ENCODE measurements at places on chromosomes 5 and 9.
A peak's percentile ranks its signal among the peaks of the same experiment; 100 is the strongest.

DNA sequence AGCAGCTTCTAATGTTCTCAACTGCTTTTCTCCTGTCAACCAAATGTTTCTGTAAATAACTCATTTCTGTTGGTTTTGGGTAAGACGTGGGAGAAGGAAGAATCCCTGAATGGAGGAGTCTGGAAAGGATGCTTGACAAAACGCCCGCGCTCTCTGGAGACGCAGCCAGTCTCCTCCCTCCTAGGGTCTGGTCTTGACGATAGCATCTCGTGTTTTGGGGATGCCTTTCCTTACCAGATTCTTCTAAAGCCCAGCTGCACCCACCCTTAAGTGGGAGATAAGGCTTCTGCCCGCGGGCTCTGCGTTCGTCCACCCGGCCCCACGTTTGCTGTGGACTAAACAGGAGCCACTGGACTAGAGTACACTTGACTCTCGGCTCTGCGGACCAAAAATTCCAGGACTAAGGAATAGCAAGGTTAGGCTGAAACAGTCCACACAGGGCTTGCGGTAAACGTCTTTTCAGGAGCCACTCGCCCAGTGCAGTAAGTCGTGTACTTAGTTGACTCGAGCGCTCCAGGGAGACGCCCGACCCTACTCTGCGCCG, 491 bp upstream of the CTSL start:
- no peak for DNase-seq

DNA sequence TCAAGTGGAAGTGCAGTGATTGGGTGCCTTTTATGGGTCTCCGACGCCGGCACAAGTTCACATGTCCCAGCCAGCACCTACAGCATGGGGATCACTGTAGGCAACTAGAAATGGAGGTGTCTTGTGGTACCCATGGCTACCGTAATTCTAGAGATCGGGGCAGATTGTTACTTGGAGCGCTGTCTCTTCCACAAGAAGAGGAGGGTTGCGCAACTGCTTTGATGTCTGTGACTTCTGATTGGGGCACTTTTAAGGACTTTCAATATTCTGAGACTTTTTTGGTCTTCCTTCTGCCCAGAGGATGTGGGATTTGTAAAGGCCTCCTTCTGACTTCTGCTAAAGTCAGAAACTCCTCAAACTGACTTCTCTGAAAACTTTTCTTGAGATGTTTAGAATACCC, 41.9 kb downstream of the GLRX start:
- DNase-seq: no peak

DNA sequence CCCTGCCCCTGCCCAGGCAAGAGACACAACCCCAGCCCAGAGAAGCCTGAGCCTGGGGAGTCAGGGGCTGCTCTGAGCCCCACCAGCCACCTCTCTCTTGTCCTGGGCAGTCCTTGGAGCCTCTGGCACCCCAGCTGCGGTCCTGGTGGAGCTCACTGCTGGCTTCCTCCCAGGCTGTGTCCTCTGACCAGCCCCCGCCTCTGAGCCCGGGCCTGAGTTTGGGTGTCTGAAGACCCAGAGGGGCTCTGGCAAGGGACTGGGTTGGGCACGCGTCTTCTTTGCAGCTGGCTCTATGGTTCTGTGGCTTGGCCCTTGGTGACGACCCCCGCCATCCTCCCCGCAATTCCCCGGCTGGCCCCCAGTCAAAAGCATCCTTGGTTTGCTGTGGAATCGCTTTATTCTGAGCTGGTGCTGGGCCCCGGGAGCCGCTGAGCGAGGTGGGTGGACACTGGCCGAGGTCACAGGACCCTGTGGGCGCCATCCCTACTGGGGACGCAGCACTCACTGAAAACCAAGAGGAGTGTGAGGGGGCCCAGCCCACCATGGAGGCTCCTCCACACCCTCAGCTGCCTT, 985 bp upstream of the LCN10 start:
- no peak for DNase-seq

DNA sequence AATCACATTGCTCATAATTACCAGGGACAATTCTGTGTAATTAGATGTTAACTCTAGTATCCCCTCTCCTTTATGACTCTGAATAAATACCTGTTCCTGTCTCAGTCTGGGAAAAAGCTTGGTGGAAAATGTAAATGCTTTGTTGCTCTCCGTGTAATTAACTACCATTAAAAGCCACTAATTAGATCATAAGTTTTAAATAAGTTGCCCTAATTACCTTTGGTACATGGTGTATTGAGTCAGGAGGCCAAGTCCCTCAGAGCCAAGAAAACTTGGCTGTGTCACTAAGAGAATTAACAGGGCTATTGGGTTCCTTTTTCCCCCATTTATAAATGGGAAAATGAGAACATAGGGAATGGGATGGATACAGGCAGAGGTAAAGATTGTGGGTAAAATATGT, 617.6 kb downstream of the TLR4 start:
- DNase-seq: no peak

DNA sequence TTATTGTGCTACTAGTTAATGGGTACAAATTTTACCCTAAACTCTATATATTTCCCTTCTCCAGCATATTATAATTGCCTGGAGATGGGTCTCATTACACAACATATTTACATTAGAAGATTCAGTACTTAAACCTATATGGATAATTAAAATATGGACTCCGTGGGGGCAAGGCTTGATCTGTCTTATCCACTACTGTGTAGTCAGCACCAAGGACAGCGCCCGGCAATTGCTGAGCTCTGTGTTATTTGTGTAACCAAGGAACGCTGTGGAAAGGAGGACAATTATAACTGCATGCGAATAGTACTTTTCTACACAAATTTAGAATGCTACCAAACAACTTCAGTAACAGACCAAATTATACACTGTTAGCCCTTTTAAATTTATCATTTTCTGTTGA, 77.7 kb downstream of the DNAH5 start:
- DNase-seq: peak; percentile 52

- no peak for DNase-seq
Measured at GRCh38 chr5:59140133-59140532, 557.3 kb downstream of the RAB3C start.
